NT2/D1 (cell line): ENCODE measurements at places on chromosomes 6 and 20.

- no peak for DNase-seq
These were observed 56.6 kb upstream of the RREB1 start for GRCh38 chr6:7050872-7051779.

- DNase-seq = no peak
These were observed 30.5 kb downstream of the GRM4 start for GRCh38 chr6:34115403-34115795.

- DNase-seq = no peak
These were observed 637 bp downstream of the TRPC4AP start for GRCh38 chr20:35091816-35092523.

GRCh38 chr6:33288921-33289783 lies at the start of the genes PFDN6 and WDR46:
TSS of gene PFDN6 (plus strand) at chr6:33289601. CDS start at chr6:33289857, 256 bp downstream.
TSS of gene WDR46 (minus strand) at chr6:33289239. CDS start at chr6:33289170, 69 bp downstream.
- DNase-seq = no peak

GRCh38 chr6:3664625-3665041 lies 86.9 kb downstream of the PXDC1 start:
- no peak for DNase-seq

DNA sequence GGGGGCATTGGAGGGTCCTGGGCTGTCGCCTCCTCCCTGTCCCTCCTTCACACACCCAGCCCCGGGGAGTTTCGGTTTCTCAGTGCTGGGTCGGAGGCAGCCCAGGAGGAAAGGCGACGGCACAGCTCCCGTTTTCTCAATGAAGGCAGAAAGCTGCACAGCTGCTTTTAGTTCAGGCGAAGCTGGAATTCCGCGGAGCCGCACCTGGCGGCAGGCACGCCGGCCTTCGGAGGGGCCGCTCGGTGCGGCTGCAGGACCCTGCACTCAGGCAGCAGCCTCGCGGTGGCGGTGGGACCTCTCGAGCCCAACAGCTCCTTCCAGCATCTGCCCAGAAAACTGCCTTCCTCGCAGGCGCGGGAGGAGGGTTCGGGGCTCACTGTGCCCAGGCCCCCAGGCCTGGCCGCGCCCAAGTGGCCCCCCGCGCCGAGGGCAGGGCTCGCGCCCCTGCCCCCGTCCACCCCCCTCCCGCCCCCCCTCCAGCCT lies 4.6 kb downstream of the FOXQ1 start:
- no peak for DNase-seq

DNA sequence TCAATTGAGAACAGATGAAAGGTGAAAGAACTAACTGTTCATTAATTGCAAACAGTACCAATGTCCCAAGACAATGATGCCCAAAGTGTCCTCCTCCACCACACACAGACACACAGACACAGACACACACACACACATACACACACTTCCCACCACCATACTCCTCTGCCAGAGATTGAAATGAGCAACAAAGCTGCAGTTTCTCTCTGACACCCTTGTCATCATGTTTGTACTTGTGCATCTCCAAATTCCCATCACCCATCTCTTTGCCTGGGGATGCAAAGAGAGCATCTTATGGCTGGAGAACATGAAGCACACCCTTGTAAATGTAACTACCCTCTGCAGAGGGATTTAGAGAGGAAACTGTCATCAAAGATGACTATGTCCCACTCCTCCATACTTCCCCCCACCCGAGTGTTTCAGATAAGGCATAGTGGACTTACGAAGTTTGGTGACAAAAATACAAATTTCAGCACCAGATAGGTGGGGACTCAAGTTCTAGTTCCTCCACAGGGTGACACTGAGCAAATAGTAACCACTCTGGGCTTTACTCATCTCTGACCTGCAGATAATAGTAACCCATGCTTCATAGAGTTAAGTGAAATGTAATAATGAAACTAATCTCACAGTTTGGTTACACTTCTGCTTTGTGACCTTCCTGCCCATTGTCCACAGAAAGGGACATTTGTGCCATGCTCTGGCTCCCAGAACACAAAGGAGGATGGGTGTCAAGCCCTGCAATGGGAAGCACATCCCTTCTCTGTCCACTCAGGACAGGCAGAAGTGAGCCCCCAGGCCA lies 8.7 kb downstream of the MAFB start:
- DNase-seq = no peak
